ENCODE measurements at places on chromosomes 5 and 9.
A peak's percentile ranks its signal among the peaks of the same experiment; 100 is the strongest.

GRCh38 chr9:87569518-87569917, 71.9 kb downstream of the DAPK1 start:
- DNase-seq = no peak

DNA sequence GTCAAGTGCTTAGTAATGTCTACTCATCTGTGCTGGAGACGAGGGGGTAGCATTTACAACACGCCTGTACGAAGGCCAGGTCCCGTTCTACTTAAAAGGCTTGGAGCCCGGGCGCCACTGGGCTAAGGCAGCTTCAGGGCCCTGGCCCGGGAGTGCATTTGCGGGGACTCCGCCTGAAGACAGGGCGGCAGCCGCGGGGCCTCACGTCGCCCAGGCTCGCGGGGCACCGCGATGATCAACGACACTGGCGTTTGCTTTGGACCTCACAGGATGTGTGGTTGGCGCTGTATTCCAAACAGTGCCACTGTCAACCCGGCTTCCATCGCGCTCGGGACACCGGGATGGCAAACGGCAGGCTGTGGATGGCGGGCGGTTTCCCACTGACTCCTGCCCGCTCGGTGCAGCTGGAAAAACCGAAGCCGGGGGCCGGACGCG, 1.1 kb upstream of the TENT4A start:
- DNase-seq = peak; percentile 38

GRCh38 chr5:137695651-137696428, 40.0 kb downstream of the KLHL3 start:
- no peak for DNase-seq

DNA sequence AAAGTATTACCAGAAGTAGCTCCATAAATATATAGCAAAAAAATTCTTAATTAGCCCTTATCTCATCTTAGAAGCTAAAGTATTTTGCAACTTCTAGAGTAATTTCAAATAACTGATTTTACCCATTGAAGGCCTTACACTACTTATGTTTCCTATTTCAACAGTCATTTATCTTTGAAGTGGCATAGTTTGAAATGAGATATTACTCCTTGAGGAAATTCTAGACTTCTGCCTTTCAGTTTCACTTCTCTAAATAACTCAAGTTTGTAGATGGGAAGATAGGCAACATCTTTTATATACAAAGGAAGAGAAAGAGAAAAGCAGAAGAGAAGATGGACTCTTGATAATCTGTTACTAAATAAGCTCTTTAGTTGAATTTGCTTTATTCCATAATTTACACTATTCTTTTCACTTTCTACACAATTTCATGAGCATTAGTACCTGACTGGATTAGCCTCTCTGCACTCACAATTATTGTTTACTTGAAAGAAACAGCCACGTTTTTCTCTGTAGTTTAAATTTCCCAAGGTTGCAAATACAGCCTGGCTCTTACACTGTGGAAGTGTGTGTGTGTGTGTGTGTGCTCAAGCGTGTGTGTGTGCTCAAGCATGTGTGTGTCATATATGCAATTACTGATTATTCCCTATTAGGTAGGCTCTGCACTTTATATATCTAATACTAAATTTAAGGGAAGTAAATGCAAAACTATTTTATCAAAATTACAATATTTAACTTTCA, 60.6 kb upstream of the EMB start:
- no peak for DNase-seq

Measured in HuH-7 (cell line).